ENCODE measurements at places on chromosomes 7 and 10. TPM values are rescaled to one million over a fixed set of nuclear protein-coding genes. Genes with fewer than 3 reads are reported as not detected.

- no peak for DNase-seq
Measured at GRCh38 chr10:92965314-92965713, 95.3 kb upstream of the CYP26C1 start.

- no peak for DNase-seq
Measured at GRCh38 chr7:51276967-51277366, 39.6 kb downstream of the COBL start.

GRCh38 chr10:96720422-96721206 lies at the start of gene PIK3AP1:
PIK3AP1 (minus strand) TSS chr10:96720514; CDS start chr10:96720394, 120 bp downstream.
- DNase-seq, result no peak

Gene PLAC9
- total RNA-seq, result 166 TPM

Gene KLF14
- 1.5 TPM for total RNA-seq

Gene GARIN1A
- total RNA-seq, result 3.5 TPM

Measured in tibial nerve (tissue), 4 donors.